Ascending aorta (tissue), 2 donors: ENCODE measurements at places on chromosomes 7 and 10.
A peak's percentile ranks its signal among the peaks of the same experiment; 100 is the strongest.

DNA sequence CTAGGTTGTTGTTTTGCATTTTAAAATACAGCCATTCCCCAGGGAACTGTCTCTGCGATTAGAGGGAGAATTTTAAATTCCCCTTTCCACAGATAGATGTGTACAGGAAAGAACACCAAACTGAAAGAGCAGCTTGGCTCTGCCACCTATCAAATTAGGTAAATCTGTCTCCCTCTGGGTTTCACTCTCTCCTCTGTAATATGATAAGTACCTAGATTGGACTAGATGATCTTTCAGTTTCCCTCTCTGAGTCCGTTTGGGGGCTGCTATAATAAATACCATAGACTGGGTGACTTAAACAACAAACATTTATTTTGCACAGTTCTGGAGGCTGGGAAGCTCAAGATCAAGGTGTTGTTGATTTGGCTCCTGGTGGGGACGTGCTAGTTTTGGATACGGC, 186.0 kb downstream of the KIF20B start:
- no peak for DNase-seq

GRCh38 chr7:90320801-90321494, at the start of gene FAM237B:
TSS of gene FAM237B (minus strand) at chr7:90321304. CDS start at chr7:90319748, 1,556 bp downstream.
- DNase-seq: no peak

- no peak for DNase-seq
These were observed 14.3 kb downstream of the TES start for GRCh38 chr7:116224492-116225098.

DNA sequence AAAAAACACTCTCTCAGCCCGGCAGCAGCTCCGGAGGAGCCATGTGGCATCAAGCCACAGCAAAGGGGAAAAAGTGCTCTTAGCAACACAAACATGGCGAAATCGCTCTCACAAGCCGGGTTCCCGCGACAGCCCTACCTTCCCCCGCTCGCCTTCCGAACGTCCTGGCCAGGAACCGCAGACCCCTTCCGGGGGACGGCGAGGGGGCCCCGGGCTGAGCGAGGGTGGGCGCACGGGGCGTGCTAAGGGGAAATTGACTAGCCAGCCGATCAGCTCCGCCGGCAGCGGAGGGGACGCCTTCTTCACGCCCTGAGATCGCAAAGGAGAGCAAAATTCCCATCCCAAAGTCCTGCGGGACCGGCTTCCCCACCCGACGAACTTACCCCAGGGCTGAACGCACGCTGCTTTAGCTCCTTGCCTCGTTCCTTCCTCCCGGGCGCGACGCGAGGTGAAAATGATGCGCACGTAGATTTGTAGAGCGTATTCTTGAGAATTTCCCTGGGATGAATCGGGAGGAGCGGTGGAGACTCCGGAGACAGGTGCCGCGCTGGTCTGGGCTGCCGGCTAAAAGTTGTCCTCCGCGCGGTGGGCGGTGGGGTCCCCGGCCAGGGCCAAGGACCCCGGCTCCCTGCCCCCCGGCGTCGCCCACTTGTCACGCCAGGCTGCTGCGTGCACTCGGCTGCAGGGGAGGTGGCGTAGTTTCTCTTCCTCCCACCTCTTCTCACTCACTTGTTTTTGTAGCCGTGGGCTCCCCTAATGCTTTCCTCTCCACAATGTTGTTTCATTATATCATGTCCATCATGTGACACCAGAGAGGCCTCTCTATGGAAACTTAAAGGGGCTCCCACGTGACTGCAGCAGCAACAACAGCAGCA, 220.1 kb upstream of the MKLN1 start:
- peak; percentile 87 for DNase-seq

DNA sequence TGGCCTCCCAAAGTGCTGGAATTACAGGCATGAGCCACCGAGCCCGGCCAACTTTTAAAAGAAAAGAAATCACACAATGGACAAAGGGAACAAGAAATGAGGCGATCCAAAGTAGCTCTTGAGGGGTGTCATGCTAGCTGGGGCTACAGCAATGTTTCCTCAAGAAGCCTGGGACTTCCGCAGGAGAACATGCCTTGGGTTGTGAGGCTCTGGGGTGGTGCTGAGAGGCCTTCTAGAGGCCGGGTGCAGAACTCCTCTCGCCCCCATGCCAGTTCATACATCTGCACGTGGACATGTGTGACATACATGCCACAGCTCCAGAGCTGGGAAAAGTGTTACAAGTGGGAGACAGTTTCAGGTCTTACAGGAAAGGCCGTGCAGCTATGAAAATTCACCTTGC, 238.2 kb downstream of the SKAP2 start:
- no peak for DNase-seq

- DNase-seq: no peak
These were observed 109.9 kb downstream of the HECTD2 start for GRCh38 chr10:91519899-91520514.

- DNase-seq: no peak
These were observed 171.8 kb upstream of the MTPN start for GRCh38 chr7:136148920-136149319.

DNA sequence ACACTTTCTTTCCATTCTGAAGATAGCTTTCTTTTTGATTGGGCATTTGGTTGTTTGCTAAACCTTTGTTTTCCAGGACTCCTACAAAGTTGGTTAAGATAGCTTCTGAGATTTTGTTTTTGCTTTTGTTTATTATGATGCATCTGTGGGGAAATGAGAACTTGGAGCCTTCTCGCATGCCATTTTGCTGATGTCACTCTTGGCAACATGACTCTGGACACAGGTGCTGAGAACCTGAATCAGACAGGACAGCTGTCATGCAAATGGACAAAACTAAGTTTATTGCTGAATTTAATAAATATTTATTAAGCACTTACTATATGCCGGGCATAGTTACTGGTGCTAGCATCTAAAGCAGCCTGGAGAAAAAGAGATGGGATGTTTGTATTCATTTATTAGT, 274.1 kb downstream of the ZEB1 start:
- no peak for DNase-seq

- no peak for DNase-seq
These were observed 1011.4 kb upstream of the C7orf33 start for GRCh38 chr7:147579148-147579547.

DNA sequence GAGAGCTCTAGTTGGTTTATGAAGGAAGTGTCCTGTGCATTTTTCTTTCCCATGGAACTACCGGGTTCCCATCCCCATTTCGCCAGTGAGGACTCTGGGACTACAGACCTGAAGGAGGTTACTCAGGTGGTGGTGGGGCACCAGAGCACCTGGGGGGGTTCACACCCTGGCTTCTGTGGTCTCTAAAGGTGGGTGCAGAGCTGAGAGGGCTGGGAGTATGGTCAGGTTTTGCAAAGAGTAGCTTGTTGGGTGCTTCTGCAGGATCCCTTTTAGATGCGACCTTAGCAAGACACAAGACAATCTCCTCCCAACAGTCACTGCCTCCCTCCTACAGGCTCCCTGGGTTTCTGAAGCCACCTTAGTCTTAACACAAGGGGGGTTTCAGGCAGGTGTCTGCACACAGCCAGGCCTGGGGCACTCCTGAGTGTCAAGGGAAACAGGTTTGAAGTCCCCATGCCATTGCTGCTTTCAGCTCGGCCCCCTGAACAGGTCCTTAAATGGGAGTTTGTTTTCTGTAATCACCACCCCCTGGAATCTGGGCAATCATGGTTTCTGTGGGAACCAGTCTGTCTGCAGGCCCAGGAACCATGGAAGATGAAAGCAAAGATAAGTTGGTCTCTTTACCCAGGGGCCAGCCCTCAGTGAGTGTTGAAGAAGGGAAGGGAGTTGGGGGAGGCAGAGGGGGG, 9.9 kb upstream of the CXCL12 start:
- DNase-seq: peak; percentile 41

DNA sequence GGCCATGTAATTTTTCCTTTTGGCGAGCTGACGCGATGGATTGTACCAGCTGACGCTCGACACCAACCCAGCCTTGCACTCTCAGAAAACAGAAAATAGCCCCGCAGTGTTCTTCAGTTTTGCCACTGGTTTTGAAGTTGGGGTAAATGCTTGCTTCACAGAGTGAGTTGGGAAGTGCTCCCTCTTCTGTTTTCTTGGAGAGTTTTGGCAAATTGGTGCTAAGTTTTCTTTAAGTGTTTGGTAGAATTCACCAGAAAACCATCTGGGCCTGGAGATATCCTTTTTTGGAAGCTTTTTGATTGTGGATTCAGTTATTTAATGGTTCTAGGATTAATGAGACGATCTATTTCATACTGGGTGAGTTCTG, 252.8 kb downstream of the ELFN1 start:
- DNase-seq: no peak

GRCh38 chr7:10015687-10016086, 958.0 kb upstream of the PHF14 start:
- no peak for DNase-seq

GRCh38 chr7:150820578-150821198, 20.1 kb downstream of the TMEM176A start:
- no peak for DNase-seq

DNA sequence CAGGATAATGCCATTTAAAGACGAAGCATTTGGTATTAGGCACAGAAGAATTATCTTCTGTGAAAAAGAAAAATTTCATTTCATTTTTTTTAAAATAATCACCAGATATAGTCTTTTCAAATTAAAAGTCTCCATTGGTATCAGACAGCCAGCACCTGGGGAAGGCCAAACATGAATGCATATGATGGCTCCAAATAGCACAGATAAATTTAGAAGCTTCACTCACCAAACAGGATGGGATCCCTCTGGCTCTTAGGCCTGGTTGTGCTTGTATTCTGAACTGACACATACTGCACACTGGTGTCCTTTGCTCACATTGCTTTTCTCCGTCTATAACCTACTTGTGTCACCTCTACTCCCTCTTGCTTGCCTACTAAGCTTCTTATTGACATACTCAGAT, 169.5 kb upstream of the CHRM2 start:
- no peak for DNase-seq

DNA sequence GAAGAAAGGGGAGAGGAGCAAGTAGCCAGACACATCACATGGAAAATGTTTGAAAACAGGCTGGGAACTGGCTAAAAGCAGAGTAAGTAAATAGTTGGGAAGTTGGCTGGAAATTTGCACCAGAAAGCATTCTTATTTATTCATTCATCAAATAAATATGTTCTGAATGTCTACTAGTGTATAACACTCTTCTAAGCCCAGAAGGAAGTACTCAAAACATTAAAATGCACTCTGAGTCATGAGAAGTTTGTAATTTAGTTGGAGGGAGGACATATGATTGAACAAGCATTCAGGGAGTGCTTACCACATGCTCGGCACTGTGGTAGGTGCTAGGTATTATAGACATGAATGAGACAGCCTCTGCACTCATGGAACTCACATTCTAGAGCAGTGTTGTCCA, 37.0 kb upstream of the CNNM1 start:
- no peak for DNase-seq

DNA sequence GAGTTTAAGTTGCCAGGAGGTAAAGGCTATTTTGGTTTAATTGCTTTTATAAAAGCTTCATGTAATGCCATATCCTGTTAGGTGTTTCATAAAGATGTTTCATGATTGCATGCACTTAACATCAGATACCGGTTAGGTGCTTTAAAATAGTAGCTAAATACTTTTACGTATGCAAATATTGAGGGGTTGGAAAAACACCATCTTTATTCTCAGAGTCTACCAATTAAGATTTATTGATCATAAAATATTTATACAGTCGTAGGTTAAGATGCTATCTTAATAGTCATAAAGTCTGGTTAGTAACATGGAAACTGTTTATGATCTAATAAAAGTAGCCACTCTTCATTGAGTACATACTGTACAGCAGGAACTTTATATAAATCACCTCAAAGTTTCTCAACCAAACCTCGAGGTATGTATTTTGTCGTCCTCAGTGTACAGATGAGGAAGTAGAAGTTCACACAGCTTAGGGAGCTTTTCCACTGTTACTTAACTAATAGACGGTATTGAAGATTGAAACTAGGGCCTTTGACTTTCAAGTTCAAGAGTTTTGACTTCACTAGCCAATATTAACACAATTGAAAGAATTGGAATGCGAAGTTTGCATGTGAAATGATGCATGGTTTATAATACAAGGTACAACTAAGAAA, 897.1 kb downstream of the GATA3 start:
- no peak for DNase-seq

DNA sequence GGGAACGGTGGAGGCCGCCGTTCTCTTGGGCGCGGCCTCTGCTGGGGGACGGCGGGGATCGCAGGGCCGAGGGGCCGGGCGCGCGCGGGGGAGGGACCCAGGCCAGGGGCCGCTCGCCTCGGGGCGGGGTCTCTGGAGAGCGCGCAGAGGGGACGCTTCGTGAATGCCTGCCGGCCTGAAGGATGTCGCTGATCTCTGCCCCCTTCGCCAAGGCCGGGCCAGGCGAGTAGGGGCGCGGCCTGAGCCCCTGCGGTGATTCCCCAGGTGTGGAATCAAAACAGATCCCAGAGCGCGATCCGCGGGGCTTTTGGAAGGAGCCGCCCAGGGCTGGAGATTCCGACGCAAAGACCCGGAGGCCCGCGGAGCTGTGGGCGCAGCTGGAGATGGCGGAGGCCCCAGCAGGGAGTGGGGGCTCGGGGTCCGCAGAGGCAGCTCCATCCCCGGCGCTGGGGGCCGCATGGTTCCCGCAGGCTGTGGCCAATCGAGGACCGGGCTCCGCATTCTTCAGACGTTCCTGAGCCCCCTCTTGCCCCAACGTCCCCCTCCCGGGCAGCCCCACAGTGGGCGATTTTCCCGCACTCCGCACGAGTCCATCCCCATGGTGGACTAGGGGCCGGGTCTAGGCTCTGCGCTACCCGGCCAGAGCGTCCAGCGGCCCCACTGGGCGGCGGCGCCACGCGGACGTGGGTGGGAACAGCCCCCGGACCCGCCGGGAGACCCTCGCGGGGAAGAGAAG, 166.0 kb downstream of the ACTR3B start:
- DNase-seq: no peak

- no peak for DNase-seq
These were observed 3.6 kb downstream of the CCNY start for GRCh38 chr10:35339942-35340341.

DNA sequence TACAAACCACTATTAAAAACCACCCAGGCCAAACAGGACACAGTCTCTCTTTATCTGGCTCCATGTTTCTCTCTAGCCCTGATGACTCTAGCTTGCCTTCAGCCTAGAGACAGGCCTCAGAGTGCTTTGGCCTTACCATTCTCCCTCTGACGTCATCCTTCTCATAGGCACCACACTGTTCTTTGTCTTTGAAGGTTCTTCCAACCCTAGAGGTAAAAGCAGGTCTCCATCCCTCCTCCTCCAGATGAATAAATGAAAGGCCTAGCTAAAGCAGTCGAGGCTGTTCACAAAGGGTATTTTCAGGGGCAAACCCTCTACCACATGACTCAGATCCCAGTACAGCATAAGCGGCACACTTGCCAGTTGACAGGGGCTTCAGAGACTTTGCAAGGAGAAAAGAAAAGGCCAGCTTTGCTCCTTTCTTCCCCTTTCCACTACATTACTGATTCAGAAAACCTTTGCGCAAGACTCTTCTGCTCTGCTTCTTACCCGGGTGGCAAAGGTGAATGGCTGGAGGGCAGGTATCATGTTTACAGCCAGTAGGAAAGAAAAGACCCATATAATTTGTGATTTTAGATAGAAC, 14.8 kb downstream of the NFE2L3 start:
- no peak for DNase-seq
